ENCODE measurements at places on chromosomes 3 and 15.

DNA sequence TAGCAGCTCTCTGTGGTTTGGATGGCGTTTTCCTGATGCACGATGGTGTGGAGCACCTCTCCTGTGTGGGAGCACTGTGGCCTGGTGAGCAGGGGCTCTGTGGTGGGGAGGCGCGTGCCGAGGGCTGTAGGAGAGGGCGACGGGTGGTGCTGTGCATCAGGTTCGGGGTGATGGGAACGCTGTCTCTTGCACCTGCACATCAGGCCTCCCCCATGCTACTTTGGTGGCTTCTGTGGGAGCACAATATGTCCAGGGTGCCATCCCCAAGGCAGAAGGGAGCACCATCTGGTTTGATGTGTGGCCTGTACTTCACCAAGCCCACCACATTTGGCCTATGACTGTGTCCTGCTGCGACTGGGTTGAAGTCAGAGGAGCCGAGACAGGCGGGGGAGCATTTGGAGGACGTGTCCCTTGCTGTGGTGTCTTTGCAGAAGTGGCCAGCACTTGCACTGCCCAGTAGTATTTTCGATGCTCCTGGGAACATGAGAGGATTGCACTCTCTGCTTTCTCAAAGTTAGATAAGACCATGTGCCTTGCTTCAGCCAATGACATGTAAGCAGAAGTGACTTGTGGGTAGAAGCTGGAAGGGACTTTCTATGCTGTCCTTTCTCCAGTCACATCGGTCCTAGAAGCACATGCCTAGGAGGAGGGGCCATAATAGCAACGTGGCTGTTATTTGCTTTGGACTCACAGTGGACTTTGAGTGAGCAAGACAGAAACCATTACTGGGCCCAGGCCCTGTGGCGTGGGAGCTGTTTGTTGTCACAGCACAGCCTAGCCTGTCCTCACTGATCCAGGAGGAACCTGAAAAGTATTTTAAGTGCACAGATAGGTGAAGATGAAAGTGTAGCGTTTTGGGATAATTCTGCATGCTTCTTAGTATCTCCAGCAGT lies 72.1 kb downstream of the APBA2 start:
- DNase-seq = no peak

GRCh38 chr15:47598996-47599395 lies 118.3 kb upstream of the SEMA6D start:
- no peak for DNase-seq

DNA sequence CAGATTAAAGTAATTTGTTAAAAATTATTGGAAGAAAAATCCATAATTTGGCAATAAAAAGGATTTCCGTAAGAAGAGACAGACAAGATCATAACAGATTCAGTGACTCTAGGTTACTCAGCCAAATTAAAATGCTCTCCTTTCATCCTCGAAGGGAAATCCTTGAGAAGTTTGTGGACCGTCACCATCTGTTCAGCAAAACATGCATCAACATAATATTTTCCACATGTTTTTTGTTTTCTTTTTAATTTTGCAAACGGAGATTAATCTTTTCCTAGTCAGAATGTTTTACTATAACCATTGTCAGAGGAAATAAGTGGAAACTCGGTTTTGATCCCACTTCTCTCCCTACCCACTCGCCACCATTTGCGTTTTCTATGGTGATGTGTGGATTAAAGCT lies 128.3 kb downstream of the TMCO5A start:
- DNase-seq = no peak

- no peak for DNase-seq
These were observed 26.1 kb downstream of the ATRIP start for GRCh38 chr3:48472673-48472922.

- DNase-seq = no peak
These were observed 106.8 kb downstream of the WNT7A start for GRCh38 chr3:13772885-13773745.

DNA sequence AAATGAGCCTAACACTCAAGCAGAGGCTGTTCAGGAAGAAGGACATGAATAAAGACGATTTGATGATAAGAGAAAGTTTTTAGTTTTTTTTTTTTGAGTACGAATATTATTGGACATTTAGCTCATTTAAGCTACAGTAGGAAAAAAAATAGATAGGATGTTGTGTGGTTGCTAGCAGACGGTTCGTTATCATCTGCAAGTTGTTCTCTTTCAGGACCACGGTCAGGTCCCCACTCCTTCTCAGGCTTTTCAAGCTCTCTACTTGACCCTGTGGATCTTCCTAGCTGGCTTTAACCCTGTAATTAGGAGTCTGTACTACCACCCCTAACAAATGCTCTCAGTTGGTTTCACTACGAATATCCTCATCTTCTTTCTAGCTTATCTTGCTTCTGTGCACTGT lies 1.1 kb downstream of the KCNH8 start:
- DNase-seq = peak; percentile 56

DNA sequence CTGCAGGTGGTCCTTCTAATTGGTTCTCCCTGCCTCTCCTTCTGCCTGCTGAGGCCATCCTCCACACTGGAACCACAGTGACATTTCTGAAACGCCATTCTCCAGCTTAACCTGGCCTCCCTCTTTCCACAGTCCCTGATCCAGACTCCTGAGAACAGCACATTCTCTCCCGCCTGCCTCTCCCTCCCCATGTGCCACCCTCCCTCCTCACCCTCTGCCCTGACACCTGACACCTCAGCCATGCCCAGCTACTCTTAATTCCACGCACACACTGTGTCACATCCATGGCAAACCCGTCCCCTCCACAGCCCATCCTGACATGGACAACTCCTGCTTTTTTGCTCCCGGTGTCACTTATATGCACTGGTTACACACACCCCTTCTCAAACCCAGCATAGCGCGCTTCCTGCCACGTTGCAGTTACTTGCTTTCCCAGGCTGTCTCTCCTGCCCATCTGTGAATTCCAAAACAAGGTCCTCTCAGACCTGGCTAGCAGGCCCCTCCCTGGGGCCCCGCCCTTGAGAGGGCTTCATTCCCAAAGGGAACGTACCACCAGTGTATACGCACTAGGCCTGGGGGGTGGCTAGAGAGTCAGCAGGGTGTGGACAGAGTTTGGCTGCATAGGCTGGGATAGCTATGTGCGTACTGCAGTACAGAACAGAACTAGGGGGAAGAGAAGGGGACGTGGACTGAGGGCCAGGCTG lies 92.7 kb upstream of the BLM start:
- no peak for DNase-seq

Measured in H9 (cell line).